ENCODE measurements at places on chromosomes 4 and X.
A peak's percentile ranks its signal among the peaks of the same experiment; 100 is the strongest.

DNA sequence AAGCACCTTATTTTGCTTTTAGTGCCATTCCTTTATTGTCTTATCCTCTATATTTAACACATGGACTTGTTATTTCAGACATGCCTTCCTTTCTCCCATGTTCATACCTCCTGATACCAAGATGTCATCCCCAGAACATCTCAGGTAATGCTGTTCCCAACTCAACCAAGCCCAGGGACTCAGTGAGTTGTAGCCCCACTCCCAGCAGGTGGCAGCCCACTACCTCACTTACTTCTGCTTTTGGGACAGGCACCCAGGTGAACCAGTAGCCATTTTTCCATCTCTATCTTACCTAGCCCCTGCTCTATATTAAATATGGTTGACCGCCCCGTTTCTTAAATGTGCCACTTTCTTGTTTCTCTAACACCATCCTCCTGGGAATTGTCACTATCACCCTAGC lies 199.0 kb downstream of the DCHS2 start:
- DNase-seq = no peak

GRCh38 chrX:14594521-14594920 lies 65.2 kb downstream of the GLRA2 start:
- DNase-seq = no peak

DNA sequence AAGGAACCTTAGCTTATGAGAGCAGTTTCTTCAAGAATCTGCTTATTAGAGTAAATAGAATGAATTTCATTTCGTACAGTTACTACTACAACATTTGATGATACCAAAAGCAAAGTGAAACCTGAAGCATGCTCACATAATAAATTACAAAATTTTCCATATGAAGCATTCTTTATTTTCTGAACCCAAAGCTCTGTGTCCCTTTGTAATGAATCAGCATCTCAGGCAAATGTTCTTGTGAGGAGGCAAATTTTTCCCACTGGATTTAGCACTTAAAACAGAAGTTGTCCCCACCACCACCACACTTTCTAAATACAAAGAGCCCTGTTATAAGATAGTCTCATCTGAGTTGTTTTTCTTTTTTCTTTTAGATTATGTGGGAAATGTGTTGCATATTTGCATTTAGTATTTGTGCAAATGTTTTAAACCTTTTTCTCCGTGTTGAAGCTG lies 70.7 kb upstream of the NFKB1 start:
- peak; percentile 24 for DNase-seq

GRCh38 chr4:8221985-8222384 lies 22.9 kb downstream of the SH3TC1 start:
- DNase-seq = no peak

DNA sequence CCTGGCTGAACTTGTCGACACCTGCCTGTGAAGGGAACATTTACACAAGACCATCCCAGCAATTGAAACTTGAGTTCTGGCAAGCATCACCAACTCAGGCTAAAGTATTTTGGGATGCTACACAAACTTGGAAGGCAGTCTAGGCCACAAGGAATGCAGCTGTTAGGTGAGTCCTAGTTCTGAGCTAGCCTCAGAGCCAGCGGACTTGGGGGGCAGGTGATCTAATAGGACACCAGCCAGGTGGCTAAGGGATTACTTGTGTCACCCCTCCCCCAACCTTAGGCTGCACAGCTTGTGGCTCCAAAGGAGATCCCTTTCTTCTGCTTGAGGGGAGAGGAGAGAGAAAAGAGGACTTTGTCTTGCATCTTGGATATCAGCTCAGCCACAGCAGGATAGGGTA lies 62.3 kb upstream of the DKK2 start:
- DNase-seq = no peak

DNA sequence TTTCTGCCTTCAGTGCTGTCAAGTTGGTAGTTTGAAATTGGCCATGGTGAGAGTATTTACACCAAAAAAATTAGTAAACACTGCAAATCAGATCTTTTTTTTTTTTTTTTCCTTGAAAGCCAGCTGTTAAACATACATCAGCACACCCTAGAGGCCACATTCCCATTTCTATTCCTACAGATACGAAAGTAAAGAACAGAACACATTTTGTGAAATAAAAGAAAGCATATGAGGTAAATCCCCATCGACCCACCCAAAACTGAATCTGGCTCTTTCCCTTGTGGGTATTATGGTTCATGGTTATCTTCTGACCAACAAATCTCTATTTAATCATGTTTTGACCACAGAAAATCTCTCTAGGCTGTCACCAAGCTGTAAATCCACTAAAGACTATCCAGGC lies 41.8 kb upstream of the AP1AR start:
- DNase-seq = no peak

Measured in fibroblast of skin of back (primary cell).